HuH-7.5 (cell line): ENCODE measurements at places on chromosomes 7 and 10.

DNA sequence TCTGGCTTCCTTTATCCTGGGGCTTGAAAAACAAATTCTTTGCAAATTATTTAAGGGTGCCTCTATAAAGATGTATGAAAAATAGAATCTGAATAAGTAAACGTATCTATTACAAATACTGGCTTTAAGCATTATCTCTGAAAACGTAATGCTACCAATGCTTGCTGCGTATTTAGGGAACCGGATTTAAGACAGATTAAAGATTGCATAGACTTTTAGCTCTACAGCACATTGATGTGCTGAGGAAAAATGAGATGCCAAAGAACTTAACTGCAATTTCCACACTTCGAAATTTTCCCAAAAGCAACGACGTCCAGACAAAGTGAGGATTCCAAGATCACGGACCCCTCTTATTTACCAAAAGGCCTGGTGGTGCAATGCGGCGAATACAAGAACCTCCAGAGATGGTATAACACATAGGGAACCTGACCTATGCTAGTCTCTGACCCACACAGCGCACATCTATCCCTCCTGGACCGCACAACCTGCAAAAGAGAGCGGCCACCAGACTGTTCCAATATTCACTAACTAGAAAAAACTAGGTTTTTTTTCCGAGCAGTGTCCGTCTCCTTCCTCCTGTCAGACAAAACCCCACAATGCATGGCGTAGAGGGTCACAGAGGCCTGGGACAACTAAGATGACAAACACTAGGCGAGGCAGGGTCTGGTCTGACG lies 34.3 kb upstream of the PHF14 start:
- peak; percentile 15 for DNase-seq

GRCh38 chr10:69957886-69958555 lies 94.6 kb upstream of the MACROH2A2 start:
- peak; percentile 51 for DNase-seq

- no peak for DNase-seq
These were observed 101.0 kb upstream of the ANKRD1 start for GRCh38 chr10:91021901-91022300.

- no peak for DNase-seq
These were observed 18.8 kb downstream of the SGPL1 start for GRCh38 chr10:70834441-70835151.

DNA sequence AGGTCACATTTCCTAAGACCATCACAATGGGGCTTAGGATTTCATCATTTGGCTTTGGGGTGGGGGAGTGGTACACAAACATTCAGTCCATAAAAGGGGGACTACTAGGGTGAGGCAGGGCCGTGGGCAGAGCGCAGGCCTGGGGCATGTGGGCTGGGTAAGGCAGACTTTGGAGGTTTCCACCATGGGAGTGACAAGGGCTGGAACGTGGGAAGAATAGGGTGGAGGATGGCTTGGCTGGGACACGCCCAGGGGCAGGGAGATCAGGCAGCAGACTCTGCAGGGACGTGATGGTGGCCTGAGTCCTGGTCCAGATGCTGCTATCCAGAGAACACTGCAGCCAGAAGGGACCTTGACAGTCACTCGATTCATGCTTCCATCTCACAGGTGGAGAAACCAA lies 24.7 kb upstream of the CRHR2 start:
- no peak for DNase-seq

- DNase-seq, result peak; percentile 48
These were observed 712 bp downstream of the ITPRIP start for GRCh38 chr10:104337521-104337984.

GRCh38 chr7:80841423-80841955 lies 77.4 kb downstream of the SEMA3C start:
- no peak for DNase-seq

DNA sequence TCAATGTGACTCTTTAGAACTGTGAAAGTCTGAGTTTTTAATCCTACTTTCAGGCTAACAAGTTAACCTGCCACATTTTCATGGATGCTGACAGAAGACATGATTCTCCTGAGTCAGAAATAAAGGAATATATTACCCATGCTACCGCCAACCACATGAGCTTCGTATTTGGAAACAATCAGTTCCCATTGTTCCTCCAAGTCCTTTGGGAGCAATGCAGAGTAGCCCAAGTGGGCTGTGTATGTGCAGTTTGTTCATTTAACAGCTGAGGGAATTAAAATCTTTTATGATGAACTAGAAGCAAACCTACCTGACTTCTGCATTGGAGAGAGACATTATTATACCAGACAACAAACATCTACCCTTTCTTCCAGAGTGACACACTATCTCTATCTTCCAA lies 169.3 kb upstream of the BET1 start:
- DNase-seq, result no peak

GRCh38 chr10:107826171-107826570 lies 661.7 kb upstream of the SORCS1 start:
- no peak for DNase-seq

GRCh38 chr7:24715661-24716479 lies 41.4 kb downstream of the GSDME start:
- peak; percentile 54 for DNase-seq

- DNase-seq, result no peak
These were observed 1208.0 kb downstream of the SORCS1 start for GRCh38 chr10:105956550-105956949.

DNA sequence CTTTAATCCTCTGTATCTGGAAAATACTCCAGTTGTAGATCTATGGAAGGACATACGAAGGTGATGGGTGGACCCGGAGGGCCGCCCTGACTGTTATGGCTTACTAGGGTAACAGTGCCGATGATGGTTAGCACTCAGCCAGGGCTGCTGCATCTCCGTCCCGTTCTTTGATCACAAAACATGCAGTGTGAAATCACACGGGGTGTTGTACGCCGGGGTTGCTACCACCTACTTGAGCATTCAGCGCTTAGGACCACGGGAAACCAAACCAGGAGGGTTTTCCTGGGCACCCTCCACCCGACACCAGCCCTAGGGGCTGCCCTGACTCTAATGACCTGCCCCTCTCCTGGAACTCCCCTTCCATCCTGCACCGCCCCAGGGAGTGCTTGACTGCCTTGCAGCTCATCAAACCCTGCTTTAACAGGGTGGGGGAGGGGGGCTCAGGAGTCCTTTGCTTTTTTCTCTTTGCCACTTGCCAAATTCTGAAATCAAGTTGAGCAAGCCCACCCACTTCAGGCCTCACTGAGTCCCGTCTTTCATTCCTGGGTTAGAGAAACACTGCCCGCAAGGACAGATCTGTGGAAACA lies 20.4 kb downstream of the ZNF775 start:
- no peak for DNase-seq

GRCh38 chr7:24108906-24109376 lies 175.0 kb upstream of the NPY start:
- DNase-seq, result peak; percentile 40

- DNase-seq, result no peak
These were observed 89.0 kb downstream of the RSU1 start for GRCh38 chr10:16728266-16728665.

DNA sequence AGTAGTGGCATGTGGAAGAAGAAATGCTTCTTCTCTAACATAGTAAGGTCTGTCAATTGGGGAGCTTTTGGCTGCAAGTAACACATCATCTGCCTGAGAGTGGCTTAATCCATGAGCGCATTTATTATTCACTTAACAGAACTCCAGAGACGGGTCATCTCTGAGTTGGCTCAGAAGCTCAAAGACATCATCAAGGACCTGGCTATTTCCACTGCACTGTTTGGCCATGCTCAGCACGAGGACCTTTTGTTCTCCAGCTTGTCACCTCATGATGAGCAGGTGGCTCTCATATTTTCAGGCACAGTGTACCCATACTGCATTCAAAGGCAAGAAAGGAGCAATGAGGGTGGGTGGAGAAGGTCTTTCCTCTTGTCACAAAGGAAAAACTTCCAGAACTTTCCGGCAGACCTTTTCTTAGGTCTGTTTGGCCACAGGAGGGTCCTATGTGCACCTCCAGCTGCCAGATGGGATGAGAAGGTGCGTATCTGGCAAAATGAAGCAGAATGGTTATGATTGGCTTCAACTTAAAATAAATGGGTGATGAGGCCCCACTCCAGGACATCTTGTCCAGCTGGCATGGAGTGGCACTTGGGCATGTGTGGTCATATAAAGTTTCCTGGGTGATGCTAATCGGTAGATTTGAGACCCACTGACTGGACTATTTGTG lies 55.6 kb upstream of the SHH start:
- no peak for DNase-seq

GRCh38 chr7:92621561-92622023 lies 31.4 kb upstream of the FAM133B start:
- no peak for DNase-seq

DNA sequence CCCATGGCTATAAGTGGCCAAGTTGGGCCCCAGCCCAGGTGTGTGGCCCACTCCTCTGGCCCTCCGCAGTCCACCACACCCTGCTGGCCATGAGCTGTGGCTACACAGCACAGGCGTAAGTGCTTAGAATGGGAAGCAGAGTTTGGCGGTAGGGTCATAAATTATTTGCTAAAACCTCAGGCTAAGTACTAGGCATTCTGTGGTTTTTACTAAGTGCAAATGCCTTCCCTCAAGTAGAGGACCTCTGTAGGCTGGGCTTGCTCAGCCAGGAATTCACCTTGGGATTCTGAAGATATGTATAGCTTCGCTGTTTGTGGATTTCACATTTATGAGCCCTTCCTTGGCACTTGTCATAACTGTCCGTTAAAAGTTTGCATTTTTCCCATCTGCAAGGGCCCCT lies 44.8 kb upstream of the LOXL4 start:
- no peak for DNase-seq

GRCh38 chr7:22722536-22723180 lies 4.3 kb upstream of the IL6 start:
- DNase-seq, result no peak

GRCh38 chr10:129329385-129330055 lies 137.5 kb upstream of the MGMT start:
- no peak for DNase-seq
